ENCODE measurements at places on chromosomes 3 and 15.

GRCh38 chr3:147394884-147395225 lies 11.5 kb downstream of the ZIC4 start:
- DNase-seq, result no peak

- no peak for DNase-seq
Measured at GRCh38 chr3:16122661-16123060, 51.8 kb upstream of the GALNT15 start.

DNA sequence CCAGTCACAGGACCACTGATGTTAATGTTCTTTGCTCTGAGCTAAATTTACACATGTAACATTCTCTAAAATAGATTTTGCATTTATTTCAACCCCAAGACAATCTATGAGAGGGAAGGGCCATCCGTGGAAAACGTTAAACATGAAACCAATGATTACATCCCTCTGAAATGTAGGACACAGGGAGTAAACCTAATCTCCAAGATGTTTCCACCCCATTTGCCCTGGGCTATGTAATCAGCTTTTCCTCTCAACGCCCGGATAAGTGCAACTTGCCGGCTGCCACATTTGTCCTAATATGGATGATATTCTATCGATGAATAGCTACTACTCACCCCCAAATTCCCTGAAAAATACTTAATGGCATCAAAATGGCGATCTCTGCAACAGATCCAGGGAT lies 6.4 kb upstream of the FMN1 start:
- no peak for DNase-seq

GRCh38 chr3:58164906-58165821 lies 45.6 kb downstream of the DNASE1L3 start:
- no peak for DNase-seq

GRCh38 chr3:151795276-151795675 lies 18.6 kb upstream of the AADAC start:
- no peak for DNase-seq

- DNase-seq, result no peak
Measured at GRCh38 chr15:45115312-45115820, 1.2 kb downstream of the DUOXA2 start.

DNA sequence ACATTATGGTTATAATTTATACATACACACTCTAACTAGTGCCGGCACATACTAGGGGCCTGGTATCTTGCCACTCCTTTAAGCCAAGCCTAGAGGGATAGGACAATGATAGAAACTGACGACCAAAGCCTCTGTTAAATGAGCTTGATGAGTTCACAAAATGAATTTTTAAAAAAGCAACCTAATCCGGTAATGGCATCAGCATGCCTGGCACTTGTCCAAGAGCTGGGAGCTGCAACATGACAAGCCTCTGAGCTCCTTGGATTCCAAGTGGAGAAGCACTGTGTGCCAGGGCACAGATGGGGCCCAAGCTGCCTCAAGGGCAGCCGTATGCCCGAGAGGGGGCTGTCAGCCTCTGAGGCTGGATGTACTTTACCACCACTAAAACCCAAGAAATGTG lies 9.7 kb downstream of the ETV5 start:
- DNase-seq, result no peak

DNA sequence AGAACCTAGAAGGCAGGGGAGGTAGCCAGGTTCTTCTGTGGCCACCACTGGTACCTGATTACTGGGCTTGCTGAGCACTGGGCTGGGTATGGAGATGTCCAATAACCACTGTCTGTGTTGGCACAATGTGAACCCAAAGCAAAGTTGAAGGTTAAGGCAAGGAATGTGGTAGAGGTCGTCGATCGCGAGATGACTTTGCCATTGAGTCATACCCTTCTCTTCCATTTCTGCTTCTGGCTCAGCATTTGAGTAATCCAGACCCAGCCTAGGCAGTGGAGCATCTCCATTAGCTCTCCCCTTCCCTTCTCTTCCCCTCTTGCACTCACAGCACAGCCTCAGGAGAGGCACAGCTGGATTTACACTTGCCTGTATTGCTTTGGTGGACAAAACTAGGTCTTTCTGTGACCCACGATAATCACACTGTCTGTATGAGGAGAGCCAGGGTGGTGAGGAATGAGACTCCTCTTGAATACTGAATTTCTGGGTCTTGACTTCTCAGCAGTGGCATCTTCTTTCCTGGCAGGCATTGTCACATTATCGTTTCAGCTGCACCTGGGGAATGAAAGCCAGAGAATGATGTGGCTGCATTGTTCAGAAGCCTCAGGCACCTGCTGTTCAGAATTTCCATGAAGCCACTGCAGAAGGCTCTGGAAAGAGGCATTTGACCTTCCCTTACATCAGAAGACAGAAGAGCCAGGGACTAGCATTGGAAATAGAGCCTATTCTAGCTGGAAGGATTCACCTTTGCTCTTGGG lies 272.6 kb downstream of the PDCD6IP start:
- DNase-seq, result no peak
